Stimulated activated CD8-positive, alpha-beta memory T cell treated with anti-CD3 and anti-CD28 coated beads, Interleukin-4, amount 100 ng/mL, for 4 hours (primary cell): ENCODE measurements at places on chromosomes 2 and 18.

- no peak for DNase-seq
Observed at GRCh38 chr18:76691800-76692199, 130.6 kb upstream of the ZNF236 start.

GRCh38 chr18:38644875-38645641 lies 1079.5 kb upstream of the CELF4 start:
- DNase-seq: no peak

DNA sequence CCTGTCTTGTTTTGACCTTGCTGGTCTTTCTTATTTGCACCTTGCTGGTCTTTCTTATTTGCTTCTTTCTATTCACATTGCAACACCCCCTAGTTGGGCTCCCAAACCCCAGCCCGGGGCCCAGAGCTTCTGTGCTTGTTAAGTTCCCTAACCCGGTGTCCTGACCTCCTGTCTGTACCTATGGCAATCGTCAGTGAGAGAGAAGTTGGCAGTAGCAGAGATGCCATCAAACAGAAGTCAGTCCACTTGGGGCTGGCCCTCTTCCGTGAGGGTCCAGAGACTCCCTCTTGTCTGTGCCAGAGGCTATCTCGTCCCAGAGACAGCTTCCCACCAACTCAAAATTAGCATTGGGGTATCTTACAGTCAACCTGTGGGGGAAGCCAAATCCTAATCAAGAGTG lies 55.7 kb downstream of the DPYSL5 start:
- DNase-seq: no peak

DNA sequence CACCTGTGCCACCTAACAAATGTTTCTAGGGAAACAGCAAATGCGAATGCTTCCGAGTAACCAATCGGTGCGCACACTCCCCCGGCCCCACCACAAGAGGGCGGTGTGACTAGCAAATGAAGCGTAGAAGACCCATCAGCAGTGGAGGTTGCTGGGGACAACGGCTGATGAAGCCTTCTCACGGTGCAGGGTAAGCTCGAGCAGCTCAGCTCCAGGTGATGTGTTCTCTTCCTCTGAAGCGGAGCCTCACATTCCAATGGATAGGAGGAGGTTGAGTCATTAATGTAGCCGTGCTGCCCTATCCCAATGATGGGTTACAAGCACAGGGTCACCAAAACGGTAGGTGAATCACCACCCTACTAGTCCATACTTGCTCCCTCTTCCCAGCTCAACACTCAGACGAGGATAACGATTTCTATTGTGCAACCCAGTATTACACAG lies 127.6 kb upstream of the TWIST2 start:
- DNase-seq: no peak

GRCh38 chr2:171289316-171289715 lies 128.6 kb upstream of the TLK1 start:
- no peak for DNase-seq

- DNase-seq: no peak
Observed at GRCh38 chr18:48600456-48601090, 61.7 kb downstream of the CTIF start.

DNA sequence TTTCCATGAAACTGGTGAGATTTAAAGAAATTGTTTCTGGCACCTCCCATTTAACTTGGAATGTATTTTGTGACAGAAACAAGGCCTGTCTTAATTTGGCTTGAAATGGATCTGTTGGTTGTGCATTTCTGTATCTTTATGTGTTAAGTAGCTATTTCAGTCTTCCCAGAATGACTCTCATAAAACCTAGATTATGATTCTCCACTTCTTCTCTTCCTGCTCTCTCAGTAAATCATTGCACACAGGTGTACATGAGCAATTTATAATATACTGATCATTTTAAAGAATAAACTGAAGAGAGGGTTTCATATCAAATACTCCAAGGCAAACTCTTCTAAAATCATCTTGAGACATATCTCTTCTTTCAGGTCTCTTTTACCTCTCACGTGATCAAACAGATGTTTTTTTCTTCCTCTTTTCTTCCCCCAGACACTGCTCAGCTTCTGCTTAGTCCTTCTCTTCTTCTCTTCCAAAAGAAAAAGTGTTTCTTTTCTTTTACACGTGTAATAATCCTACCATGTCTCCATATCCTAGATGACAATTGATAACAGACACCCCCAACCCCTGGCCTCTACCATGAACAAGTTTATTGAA lies 112.0 kb downstream of the PPP1R1C start:
- DNase-seq: no peak

- no peak for DNase-seq
Observed at GRCh38 chr2:18605115-18605514, 15.7 kb upstream of the NT5C1B start.

GRCh38 chr2:235382179-235382578 lies 111.7 kb upstream of the AGAP1 start:
- no peak for DNase-seq

GRCh38 chr2:219249203-219249980 lies 3.7 kb upstream of the TUBA4B start:
- DNase-seq: no peak

DNA sequence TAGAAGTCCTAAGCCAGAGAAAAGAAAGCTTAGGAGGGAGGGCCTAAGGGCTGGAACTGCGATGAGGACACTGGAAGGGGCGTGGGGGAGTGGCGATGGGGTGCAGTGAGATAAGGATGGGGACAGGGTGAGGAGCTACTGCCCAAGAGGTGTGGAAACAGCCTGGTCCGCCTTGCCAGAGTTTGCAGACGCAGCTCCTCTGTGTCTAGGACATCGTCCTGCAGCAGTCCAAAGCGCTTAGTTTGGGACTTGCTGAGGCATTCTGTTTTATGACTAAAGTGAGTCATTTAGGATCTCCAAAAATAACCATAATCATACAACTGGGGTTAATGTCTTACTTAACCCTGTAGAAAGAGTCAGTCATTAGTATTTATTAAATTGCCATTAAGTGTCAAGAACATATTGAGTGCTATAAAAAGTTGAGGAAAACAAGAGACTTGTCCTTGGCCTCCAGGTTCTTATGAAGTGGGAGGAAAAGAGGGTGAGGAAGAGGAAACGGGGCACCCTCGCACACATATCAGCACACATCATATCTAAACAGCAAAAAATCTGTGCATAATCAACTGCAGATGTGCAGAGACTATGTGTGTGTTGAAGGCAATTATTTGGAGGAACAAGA lies 74.8 kb downstream of the CDK15 start:
- DNase-seq: no peak

- no peak for DNase-seq
Observed at GRCh38 chr2:82857967-82858366, 1601.1 kb downstream of the SUCLG1 start.

DNA sequence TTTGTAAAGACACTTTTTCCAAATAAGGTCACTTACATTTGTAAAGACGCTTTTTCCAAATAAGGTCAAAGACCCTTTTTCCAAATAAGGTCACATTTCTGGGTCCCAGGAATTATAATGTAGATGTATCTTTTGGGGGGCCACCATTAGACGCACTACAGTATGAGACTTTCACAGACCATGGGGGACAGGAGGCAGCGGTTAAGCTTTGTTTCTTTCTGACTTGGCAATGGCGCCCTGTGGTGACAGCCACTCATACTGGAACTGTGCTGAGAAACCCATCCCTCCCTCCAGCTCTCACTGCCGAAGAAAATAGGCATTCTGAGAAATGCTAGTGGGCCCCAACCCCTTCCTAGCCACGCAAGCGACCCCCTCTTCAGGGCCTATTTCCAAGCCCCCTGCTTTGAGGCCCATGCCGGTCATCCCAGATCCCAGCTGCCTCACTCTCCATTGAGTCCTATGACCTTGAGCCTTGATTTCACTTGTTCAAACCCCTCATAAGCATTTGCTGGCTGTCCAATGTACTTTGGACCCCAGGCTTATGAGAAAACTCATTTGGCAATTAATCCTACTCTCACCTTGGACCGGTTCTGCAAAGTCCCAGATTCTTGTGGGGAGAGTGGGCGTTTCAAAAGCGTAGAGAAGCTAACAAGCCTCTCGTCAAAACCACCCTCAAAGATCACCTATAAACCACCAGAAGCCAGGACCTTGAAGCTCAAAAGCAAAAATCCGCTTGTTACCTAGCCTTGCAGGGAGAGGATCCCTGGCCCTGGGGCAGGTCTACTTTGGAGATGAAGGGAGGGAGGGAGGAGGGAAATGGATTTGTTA lies 11.3 kb upstream of the SPATA3 start:
- no peak for DNase-seq

- DNase-seq: no peak
Observed at GRCh38 chr18:5508821-5509220, 35.0 kb downstream of the EPB41L3 start.

DNA sequence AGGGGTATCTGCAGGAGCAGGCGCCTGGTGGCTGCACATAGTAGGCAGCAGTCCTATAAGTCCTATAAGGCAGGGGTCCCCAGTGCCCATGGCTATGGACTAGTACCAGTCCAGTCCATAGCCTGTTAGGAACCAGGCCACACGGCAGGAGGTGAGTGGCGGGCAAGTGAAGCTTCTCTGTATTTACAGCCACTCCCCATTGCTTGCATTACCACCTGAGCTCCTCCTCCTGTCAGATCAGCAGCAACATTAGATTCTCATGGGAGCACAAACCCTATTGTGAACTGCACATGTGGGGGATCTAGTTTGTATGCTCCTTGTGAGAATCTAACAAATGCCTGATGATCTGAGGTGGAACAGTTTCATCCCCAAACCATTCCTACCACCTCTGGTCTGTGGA lies 33.1 kb downstream of the STK25 start:
- DNase-seq: no peak

GRCh38 chr2:83941886-83942285 lies 517.2 kb downstream of the SUCLG1 start:
- DNase-seq: no peak
